ENCODE measurements at places on chromosomes 12 and 14.

GRCh38 chr12:4443616-4444015 is 2.0 kb downstream of the FGF6 start:
- no peak for DNase-seq

- no peak for DNase-seq
These were observed 8.2 kb upstream of the NTS start for GRCh38 chr12:85865890-85866289.

- no peak for DNase-seq
These were observed 196.2 kb downstream of the ITPR2 start for GRCh38 chr12:26636710-26637328.

DNA sequence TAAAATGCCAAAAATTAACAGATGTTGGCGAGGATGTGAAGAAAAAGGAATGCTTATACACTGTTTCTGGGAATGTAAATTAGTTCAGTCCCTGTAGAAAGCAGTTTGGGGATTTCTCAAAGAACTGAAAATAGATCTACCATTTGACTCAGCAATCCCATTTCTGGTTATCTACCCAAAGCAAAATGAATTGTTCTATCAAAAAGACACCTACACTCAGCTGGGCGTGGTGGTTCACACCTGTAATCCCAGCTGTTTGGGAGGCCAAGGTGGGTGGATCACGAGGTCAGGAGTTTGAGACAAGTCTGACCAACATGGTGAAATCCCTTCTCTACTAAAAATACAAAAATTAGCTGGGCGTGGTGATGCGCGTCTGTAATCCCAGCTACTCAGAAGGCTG is 279.3 kb upstream of the PDE3A start:
- no peak for DNase-seq

GRCh38 chr14:61716956-61717355 is 21.6 kb downstream of the HIF1A start:
- no peak for DNase-seq

DNA sequence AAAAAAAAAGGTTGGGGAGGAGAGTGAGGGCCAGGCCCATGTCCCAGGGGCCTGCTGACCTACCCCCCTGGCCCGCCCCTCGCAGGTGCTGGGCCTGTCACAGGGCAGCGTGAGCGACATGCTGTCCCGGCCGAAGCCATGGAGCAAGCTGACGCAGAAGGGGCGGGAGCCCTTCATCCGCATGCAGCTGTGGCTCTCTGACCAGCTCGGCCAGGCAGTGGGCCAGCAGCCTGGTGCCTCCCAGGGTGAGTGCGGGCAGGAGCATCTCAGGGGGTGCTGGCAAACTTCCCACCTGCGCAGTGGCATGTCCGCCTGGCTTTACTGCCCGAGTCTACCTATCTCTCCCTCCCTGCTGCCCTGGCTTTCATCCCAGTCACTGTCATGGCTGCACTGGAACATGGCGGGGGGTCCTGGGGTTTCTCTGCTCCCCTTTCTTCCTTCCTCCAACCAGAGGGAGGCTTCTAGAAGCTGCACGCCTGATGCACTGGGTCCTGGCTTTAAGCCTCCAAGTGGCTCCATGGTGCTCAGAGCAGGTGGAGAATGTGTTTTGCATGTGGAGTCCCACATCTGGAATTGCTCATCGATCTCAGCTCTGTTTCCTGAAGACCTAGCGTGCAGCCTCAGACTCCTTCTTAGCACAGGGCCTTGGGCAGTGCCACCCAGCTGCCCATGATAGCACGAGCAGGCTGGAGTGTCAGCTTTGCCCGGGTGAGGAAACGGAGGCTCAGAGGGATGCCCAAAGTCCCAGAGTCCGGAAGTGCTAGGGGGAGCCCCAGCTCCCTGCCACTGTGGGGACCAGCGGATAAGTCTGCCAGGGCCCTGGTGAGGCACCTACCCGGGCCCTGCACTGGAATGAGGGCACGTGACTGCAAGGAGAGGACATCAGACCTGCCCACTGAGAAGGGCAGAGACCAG is 46.3 kb downstream of the PHETA1 start:
- no peak for DNase-seq

- DNase-seq, result no peak
These were observed 75.7 kb upstream of the GPHB5 start for GRCh38 chr14:63394432-63394831.

DNA sequence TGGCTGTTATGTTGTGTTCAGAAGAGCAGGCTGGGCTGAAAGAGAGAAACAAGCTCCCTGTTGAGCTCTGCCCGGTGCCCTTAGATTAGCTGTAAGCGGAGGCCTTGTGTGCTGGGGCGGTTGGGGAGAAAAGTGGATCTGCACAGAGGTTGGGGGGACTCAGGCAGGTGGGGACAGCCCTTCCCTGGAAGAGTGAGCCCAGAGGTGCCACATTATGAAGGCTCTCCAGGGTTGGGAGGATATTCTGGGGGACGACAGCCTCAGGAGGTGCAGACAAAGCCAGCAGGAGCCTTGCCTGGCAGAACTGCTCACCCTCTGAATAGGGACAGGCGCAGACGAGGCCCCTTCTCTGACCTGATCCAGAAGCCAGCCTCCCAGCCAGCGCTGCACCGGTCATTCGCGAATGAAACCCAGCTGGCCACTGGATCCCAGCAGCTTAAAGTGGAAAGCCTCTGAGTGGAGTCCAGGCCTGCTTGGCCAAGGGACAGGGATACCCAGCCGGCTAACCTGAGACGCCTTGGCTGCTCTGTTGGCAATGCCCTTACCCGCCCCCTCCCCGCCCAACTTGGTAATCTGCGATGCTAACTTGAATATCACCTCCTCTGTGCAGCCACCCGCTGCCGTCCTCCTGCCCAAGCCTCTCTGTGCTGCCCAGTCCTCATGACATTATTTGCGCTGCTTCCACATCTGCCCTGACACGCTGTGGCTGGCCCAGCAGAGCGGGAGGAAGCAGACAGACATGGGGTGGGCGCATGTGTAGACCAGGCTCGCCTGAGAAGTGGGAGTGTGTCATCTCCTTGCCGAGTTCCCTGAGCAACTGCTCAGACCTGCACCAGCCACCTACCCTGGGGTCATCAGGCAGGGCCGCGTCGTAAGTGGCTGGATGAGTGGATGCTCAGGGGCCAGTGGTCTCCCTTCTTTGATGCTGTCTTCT is 5.6 kb downstream of the HIP1R start:
- DNase-seq, result no peak

GRCh38 chr12:80001562-80001961 is 66.7 kb upstream of the PPP1R12A start:
- DNase-seq, result no peak

GRCh38 chr12:11811008-11811407 is 161.5 kb downstream of the ETV6 start:
- DNase-seq, result no peak

DNA sequence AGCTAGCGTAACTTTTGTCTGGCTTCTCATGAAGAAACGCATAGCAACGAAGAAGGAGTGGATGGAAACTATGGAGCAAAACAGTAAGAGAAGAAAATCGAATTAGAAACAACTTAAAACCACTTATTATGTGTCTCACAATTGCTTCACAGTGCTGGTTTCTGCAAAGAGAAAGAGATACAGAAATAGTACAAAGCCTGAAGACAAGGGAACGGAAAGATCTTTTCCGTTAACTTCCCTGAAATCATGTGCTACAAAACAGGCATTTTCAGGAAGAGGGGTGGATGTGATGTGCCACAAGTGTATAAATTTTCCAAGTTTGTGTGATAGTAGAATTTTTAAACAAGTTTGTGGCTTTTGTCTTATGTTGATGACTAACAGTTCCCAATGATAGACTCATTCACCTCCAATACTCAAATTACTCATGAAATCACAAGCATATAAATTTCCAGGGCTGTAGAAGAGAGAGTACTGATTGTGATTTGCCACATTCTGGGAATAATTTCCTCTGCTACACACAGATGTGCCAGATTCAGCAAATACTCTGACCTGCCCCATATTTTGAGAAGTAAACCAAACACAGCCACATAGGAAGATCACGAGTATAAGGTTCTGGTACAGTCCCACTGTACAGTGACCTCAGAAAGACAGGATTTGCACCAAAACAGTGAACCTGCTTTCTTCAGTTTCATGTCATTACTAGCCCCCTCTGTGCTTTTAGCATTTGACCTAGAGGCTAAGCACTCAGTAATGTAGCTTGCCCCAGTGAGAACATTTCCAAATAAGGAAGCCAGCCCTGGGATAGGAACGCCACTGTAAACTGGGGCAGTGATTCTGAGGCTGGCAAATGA is 41.4 kb upstream of the PPFIA2 start:
- no peak for DNase-seq

GRCh38 chr14:88299865-88300530 is 23.1 kb downstream of the KCNK10 start:
- no peak for DNase-seq

- no peak for DNase-seq
These were observed 2.0 kb upstream of the CHURC1 start for GRCh38 chr14:64912261-64912660.

GRCh38 chr12:104546575-104546974 is 89.8 kb downstream of the CHST11 start:
- DNase-seq, result no peak

DNA sequence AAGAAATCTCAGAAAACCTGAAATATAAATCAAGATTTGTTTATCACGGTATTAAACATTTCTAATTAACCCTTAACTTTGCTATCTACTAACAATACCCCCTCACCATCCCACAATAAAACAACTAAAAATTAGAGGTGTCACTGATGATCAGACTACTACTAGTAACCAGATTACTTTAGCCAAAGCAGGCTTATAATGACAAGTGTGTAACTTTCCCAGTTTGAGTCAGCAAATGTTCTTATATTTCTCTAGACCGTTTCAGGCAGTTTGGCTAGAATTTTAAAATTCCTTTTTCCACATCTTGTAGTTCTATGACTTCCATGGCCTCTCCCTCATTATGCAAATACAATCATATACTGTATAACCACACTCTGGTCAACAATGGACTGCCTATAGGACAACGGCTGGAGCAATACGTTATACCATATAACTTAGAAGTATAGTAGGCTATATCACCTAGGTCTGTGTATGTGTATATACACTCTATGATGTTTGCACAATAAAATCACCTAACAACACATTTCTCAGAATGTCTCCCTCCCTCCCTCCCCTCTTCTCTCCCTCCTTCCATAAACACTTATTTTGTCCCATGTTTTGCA is 102.1 kb downstream of the DENND5B start:
- no peak for DNase-seq

DNA sequence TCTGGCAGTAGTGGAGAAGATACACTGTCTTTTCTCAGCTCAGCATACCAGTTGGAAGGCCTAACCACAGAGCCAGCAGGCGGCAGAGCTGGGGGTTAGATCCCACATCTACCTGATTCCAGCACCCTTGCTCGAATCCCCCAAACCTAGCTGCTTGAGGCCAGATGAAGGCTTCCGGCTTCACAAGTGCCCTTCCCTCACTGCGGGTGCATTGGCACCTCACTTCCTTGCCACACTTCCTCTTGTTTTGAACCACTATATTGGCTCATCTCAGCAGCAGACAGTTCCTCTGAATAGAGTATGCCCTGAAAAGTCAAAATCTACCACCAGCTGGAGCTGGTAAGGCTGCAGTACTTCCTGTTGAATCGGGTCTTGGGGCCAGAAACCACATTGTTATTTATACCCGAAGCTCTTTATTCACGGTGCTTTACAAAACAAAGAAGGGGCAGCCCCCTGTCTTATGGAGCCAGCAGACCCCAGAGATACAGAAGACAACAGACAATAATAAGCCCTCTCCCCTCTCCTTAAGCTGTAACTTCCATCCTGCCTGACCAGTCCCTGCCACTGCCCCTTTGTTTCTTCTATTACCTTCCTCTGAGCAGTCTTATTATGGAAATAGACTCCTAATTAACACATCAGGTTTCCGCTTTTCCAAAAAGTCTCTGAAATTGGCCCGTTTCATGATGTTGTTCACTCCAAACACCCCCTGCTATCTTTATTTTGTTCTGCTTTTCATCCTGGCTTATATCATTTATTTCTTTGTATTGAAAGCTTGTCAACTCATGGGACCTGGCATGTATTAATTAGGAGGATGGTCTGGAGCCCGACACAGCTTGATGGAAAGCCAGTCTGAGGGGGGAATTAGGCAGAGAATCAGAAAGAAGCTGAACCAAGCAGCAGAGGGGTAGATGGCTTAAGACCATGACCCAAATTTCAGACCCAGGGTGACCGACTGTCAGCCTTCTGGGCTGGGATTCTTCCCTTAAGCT is 233.5 kb downstream of the EFCAB11 start:
- DNase-seq, result peak; percentile 59

DNA sequence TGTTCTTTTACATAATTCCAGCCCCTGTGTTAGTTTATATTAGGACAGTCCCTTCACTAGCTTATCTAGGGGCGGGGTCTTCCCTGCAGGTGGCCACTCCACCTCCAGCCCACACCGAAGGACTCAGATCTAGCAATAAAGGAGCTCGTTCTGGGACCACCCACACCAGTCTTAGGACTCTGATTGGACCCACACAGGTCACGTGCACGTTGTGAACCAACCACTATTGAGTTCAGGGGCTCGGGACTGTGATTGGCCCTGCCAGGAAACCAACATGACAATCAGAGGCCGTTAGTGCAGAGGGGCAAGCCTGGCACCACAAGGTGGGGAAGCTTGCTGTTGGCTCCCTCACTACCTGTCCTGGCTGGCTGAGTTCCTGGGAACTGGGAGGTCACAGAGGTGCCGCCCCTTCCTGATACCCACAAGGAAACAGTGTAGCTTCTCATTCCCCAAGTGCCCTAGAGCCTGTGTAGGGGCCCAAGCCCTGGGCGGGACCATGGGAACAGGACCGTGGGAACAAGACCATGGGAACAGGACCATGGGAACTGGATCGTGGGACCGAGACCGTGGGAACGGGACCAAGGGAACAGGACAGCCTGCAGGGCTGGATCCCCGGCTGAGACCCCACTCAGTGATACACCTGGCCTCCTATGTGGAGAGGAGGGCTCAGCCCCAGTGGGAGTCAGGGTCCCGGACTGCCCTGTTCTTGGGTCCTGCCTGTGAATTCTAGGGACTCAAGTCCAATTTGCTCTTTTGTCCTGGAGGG is 297.8 kb downstream of the ADGRD1 start:
- no peak for DNase-seq

DNA sequence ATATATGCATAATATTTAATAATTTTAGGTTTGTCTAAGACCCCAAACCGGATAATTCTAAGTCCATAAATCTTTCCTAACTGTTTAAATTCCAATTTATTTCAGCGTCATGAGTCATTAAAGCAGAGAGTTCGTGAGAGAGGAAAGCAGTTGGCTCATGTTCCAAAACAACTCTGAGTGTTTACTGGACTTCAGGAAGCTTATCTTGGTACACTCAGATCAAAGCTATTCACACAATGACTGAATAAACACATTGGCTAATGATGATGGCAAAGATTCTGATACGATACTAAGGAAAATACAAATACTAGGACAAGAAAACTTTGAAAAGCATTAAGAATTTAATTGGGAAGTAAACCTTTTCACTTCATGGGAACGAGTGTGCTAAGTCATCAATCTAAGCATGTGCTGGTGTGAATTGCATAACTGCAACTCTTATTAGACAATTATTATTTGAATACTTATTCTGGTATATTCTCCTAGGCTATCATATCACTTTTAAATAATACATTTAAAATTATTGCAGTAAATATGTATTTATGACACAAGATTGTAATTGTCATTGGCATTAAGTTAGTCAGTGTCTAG is 34.8 kb upstream of the CLEC14A start:
- no peak for DNase-seq

Data from activated CD8-positive, alpha-beta memory T cell treated with anti-CD3 and anti-CD28 coated beads, Interleukin-2, amount 50 U/mL, for 4 hours (primary cell).